Pancreas (tissue), 10 donors: ENCODE measurements at places on chromosomes 11 and 22. TPM values are rescaled to one million over a fixed set of nuclear protein-coding genes. Genes with fewer than 3 reads are reported as not detected.

- DNase-seq: no peak
These were observed 1.0 kb upstream of the RELA start for GRCh38 chr11:65663639-65664200.

DNA sequence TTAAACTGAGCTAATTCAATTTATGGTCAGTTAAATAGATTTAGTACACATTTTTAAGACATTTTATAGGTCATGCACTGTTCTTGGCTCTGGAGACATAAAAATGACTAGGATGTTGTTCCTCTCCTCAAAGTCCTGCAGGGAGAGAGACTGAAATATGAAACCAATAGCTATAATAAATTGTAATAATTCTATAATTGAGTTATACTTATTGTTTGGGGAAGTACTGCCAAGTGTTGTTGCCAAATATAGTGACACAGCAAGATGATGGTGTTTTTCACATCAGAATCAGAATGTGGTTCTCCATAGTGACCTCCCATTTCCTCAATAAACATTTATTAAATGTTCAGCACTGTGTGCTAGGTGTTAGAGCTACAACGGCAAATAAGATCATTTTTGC is 470.6 kb downstream of the NTM start:
- DNase-seq: no peak

GRCh38 chr11:69122630-69123431 is 32.9 kb upstream of the SMIM38 start:
- DNase-seq: peak; percentile 92

DNA sequence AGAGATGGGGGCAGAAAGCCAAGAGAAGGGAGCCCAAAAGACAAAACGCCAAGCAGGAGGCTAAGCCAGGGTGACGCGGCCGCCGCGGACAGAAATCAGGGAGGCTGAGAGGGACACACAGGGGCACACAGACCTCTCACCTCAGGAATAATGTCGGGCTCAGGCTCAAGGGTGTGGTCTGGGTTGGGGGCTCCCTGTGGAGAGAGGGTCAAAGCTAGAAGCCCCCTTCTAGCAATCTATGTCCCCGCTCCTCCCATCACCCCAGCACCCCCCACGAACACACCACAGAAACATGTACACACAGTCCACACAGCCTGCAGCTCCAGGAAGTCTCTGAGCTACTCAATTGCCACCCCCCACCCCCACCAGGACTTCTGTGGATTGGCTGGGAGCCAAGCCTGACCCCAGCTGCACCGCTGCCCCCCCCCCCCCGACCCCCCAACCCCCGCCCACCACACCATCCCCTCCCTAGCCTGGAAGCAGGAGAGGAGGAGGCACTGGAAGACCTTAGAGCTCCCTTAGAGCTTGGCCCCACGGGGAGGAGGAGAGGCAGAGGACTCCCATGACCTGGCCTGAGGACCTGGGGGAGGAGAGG is 6.9 kb downstream of the BCL9L start:
- DNase-seq: peak; percentile 38

GRCh38 chr22:19565382-19566278 is 41.4 kb upstream of the CLDN5 start:
- DNase-seq: no peak

- DNase-seq: no peak
These were observed 102.7 kb downstream of the INSC start for GRCh38 chr11:15217416-15217815.

DNA sequence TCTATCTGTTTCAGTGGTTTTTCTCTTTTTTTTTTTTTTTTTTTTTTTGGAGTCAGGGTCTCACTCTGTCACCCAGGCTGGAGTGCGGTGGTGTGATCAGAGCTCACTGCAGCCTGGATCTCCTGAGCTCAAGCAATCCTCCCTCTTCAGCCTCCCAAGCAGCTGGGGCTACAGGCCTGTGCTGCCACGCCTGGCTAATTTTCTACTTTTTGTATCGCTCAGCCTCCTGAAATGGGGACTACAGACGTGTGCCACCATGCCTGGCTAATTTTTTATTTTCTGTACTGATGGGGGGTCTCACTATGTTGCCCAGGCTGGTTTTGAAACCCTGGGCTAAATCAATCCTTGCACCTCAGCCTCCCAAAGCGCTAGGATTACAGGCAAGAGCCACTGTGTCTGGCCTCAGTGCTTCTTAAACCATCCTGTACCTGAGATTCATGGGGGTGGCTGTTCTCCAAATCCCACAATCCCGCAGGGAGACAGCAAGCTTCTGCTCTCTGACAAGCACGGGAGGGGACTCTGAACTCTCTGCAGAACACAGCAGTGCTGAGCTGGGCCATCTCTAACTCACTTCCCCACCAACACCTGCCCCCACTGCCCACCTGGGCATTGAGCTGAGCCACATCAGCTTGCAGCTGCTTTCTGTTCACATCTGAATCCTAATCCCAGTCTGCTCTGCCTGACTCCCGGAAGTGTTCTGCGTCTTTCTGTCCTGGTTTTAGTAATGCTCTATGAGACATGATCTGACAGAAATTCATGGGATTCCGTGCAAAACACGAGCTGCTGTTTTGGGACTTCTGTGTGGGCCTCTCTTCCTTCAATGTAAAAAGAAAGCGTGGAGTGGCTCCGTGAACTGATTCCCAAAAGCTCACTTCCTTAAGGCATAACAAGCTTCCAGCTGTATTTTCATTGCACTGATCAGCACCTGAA is 400.0 kb downstream of the LARGE1 start:
- no peak for DNase-seq

- DNase-seq: no peak
These were observed 33.2 kb downstream of the RAB39A start for GRCh38 chr11:107961480-107961879.

- DNase-seq: peak; percentile 84
These were observed at the start of gene SMARCB1 for GRCh38 chr22:23786752-23787599. Gene SMARCB1 (plus strand): TSS chr22:23786966. CDS start chr22:23787170, 204 bp downstream.

DNA sequence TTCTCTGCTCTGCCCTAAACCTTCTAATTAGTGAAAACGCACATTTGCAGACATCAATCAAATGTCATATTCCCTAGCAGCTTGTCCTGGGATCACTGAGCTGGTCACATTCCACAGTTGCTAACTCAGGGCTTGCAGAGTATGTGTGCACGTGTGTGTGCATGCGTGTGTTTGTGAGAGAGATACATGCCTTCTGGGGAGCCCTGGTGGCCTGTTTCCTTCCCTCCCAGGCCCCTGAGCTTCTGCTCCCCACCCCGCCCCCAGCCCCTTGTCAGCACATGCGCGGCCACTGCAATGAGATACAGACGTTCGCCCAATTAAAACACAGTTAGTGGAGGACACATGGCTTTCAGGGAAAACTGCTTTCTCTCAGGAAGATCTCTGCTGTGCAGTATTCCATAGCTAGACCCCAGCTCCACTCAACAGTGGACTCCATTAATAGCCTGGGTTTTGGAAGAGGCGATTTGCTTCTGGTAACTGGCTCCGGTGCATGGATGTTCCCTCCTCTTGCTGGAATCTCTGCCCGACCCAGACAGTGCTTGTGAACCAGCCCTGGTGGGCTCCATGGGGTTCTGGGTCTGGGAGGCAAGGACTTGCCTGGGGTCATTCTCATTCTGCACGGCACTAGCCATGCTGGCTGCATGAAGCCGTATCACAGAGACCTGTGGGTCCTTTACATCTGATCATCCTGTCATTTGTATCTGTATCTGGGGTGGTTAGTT is 17.7 kb downstream of the LRP5 start:
- DNase-seq: no peak

- DNase-seq: no peak
These were observed 26.2 kb downstream of the TBC1D22A start for GRCh38 chr22:46788441-46789172.

GRCh38 chr11:32213223-32213622 is 122.3 kb downstream of the RCN1 start:
- DNase-seq: no peak

GRCh38 chr22:24185501-24186351 is 4.4 kb downstream of the SUSD2 start:
- peak; percentile 17 for DNase-seq

- no peak for DNase-seq
These were observed 43.8 kb upstream of the NECTIN1 start for GRCh38 chr11:119772641-119773415.

- DNase-seq: no peak
These were observed 252.2 kb upstream of the MTNR1B start for GRCh38 chr11:92717240-92717639.

DNA sequence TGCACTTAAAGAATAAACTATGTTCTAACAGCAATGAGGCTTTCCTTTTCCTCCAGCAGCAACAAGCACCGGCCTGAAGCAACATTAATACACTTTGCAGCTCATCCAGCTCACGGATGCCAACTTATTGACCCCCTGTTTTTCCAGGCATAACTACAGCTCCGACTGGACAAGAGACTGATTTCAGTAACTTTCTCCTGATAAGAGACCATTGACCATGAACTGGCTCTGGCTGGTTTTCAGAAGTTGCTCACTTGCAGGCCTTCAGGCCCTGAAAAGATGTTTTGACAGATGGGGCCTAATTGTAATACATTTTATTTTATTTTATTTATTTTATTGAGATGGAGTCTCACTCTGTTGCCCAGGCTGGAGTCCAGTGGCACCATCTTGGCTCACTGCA is 27.5 kb downstream of the GGT5 start:
- no peak for DNase-seq

GRCh38 chr11:9219115-9219514 is 46.0 kb downstream of the DENND5A start:
- DNase-seq: no peak

- DNase-seq: no peak
These were observed 18.9 kb downstream of the MRPL16 start for GRCh38 chr11:59791639-59792038.

DNA sequence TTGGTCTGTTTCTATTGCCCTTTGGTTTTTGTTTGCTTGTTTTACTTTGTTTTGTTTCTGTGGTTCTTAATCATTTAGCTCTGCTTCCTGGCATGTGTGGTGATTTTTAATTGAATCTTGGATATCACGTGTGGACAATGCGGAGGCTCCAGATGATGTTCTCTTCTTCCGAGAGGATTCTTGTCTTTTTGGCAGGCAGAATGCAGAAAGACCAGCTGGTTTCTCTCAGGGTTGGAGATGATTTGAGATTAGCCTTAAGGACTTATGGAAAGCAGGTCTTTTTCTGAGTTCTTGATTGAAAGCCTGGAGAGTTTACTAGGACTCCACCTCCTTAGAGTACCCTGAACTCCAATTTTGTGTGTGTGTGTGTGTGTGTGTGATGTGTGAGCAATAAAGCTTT is 21.0 kb upstream of the ANO1 start:
- no peak for DNase-seq

GRCh38 chr22:38996105-38996504 is 14.0 kb downstream of the APOBEC3B start:
- no peak for DNase-seq

Gene LRRC4C
- total RNA-seq: 0.14 TPM

Gene CD3G
- 0.19 TPM for total RNA-seq

Gene UPB1
- total RNA-seq: 0.24 TPM

Gene CASP12
- total RNA-seq: not detected

Gene KCTD14
- 13.9 TPM for total RNA-seq

Gene SLC22A12
- not detected for total RNA-seq

Gene OR51A4
- not detected for total RNA-seq

Gene CEND1
- total RNA-seq: not detected

Gene SPDYC
- not detected for total RNA-seq

Gene FAT3
- total RNA-seq: 0.32 TPM

Gene ASPHD2
- 0.67 TPM for total RNA-seq

Gene ZP1
- total RNA-seq: not detected

Gene TCN2
- total RNA-seq: 10.0 TPM

Gene C1QTNF4
- 0.50 TPM for total RNA-seq
